ENCODE measurements at places on chromosomes 16 and 17. TPM values are rescaled to one million over a fixed set of nuclear protein-coding genes. Genes with fewer than 3 reads are reported as not detected.

The TBC1D3B gene
- 0.37 TPM for total RNA-seq

The PARD6A gene
- total RNA-seq, result 0.59 TPM

The KRT17 gene
- total RNA-seq, result 1.2 TPM

The TAF15 gene
- 39.7 TPM for total RNA-seq

The AOC3 gene
- total RNA-seq, result 0.20 TPM

The KRTAP16-1 gene
- total RNA-seq, result not detected

The CTRB1 gene
- total RNA-seq, result not detected

The TCF25 gene
- 159 TPM for total RNA-seq

Data from subcutaneous preadipocyte (primary cell).